ENCODE measurements at places on chromosomes 12 and 14. TPM values are rescaled to one million over a fixed set of nuclear protein-coding genes. Genes with fewer than 3 reads are reported as not detected.

Gene TXNDC16
- total RNA-seq: 3.1 TPM

Gene CD27
- 0.30 TPM for total RNA-seq

GRCh38 chr12:65821336-65821735 is 2.9 kb upstream of the HMGA2 start:
- no peak for DNase-seq

GRCh38 chr14:92988786-92989755 is 66.1 kb downstream of the CHGA start:
- DNase-seq: no peak

DNA sequence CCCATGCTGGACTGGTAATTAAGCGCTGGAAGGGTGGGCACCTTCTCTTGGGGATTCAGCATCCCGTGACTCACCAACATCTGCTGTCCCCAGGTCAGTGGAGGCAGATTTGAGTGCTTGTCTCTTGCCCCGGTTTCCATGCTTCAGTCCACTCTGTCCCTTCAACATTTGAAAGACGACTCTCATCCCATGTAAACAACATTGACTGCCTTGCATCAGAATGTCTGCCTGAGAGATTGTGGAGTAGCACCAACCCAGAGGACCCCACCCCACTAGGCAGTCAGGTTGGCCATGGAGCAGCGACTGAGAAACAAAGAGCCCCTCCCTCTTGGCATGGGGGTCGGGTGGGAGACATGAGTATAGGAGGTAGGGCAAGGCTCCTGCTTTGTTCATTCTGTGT is 4.9 kb upstream of the STAC3 start:
- DNase-seq: no peak

DNA sequence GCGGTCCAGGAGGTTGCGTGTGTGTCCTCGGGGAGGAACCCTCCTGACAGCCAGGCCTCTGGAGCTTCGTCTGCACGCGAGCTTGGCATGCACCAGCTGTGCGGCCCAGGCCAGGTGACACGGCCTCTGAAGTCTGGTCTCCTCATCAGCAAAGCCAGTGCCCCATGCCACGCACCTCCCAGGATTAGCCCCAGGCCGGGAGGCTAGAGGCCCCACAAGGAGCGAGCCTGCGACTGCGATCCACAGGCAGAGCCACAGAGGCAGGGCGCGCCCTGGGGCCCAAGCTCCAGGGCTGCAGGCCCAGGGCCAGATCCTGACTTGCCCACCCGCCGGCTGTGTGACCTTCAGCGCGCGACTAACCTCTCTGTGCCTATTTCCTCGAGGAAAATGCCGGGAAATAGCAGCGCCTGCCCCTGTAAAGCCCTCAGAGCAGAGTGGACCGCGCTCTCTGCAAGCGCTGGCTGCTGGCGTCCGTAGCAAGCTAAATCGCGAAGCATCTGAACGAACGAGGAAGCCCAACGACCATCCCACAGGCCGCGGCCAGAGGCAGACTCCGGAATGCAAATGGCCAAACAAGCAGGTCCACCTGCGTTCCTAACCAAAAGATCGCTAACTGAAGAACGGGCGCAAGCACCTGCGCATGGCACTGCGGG is 492 bp upstream of the BTBD6 start:
- no peak for DNase-seq

Gene PTGES3
- 132 TPM for total RNA-seq

- no peak for DNase-seq
Observed at GRCh38 chr12:97575403-97576193, 113.0 kb downstream of the RMST start.

Gene ARHGEF25
- total RNA-seq: 14.3 TPM
